Bronchial epithelial cell (primary cell): ENCODE measurements at places on chromosomes 2 and 18.

DNA sequence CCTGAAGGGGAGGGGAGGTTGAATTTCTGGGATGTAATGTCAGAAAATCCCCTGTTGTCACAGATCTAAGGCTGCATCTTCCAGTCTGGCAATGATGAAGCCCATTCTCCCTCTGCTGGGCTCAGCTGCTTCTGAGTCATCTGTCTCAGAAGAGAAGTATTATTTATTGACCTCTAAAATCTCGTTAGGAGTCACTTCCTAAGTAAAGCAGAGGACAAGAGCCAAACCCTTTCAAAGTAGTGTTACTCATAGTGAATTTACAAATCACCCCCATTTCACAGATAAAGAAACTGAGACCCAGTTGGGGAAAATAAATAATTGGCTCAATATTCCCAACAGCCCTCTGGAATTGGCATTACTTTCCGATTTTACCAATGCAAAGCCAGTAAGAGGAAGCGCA is 167.3 kb upstream of the SKOR2 start:
- no peak for DNase-seq

DNA sequence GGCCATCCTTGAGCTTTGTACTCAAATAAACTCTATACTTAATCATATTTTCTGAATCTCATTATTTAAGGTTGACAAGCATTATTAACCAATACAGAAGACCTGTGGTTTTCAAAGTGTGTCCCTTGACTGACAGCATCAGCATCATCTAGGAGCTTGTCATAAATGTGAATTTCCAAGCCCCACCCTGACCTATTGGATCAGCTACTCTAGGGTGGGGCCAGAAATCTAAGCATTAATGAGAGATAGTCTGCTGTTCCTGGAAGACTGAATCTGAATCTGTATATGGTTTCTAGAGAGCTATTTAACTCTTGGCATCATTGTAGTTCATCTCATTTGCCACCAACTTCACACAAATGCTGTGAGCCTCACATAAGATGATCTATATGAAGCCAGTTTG is 86.6 kb downstream of the CD8B2 start:
- no peak for DNase-seq

DNA sequence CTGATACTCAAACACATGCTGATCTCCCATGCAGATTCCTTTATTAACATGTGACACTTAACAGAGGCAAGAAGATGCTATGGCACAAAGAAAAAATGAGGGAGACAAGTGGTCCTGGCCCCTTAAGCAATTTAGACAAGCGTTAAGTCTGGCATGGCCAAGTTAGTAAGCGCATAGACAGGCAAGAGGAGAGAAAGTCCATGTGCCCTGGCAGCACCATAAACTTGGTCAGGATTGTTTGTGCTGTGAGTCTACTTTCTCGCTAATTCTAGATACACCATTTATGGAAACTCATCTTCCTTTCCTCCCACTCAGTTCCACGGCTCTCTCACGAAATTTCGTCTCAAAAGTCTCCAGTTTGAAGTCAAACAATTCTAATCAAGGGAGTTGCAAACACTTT is 138.9 kb downstream of the RBMS1 start:
- no peak for DNase-seq

DNA sequence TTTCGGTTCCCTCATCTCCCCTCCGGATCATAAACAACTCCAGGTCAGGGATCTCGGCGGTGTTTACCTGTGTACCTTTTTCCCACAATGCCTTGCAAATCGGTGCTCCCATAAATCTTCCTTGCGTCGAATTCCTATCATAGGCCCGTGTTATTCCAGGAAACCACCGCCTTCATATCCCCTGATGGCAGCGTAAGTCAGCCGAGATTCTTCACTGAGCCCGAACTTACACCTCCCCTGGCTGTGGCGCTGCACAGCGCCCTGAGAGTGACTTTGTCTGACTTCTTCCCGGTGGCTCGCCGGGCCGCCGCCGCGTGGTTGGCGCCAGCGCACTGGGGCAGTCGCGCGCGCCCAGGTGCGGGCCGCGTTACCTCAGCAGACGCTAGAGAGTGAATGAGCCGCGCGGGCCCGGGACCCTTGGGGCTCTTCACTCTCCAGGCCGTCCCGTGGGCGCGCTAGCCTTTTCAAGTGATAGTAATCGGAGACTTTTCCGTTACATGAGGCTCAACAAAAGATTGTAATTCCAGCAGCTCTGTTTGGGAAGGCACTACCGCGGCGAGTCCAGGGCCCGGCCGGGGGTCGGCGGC is 101.6 kb downstream of the SPTBN1 start:
- DNase-seq: peak; percentile 70

- DNase-seq: no peak
These were observed 193.5 kb downstream of the EIPR1 start for GRCh38 chr2:3184167-3184566.

DNA sequence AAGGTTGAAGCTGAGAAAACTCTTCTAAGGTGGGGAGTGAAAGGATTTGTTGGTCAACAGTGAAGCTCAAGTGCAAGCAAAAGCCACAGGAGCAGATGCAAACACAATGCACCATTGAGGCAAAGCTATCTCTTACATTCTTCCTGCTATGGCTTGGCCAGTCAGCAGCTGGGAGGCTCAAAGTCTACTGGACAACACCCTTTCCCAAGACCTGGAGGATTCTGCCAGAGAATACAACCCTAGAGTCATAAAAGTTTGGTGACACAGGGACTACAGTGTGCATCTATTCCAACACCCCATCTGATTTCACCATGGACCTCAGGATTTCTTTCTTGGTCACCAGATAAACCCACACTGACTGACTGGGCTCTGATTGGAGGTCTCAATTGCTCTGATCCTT is 342.0 kb downstream of the HRH4 start:
- DNase-seq: no peak

- DNase-seq: no peak
These were observed 65.7 kb downstream of the PXDN start for GRCh38 chr2:1678609-1679008.

- no peak for DNase-seq
These were observed 29.6 kb downstream of the ARHGAP25 start for GRCh38 chr2:68764041-68764805.

- no peak for DNase-seq
These were observed 139.0 kb downstream of the MSH2 start for GRCh38 chr2:47541848-47542450.
